ENCODE measurements at places on chromosomes 5 and 9.

DNA sequence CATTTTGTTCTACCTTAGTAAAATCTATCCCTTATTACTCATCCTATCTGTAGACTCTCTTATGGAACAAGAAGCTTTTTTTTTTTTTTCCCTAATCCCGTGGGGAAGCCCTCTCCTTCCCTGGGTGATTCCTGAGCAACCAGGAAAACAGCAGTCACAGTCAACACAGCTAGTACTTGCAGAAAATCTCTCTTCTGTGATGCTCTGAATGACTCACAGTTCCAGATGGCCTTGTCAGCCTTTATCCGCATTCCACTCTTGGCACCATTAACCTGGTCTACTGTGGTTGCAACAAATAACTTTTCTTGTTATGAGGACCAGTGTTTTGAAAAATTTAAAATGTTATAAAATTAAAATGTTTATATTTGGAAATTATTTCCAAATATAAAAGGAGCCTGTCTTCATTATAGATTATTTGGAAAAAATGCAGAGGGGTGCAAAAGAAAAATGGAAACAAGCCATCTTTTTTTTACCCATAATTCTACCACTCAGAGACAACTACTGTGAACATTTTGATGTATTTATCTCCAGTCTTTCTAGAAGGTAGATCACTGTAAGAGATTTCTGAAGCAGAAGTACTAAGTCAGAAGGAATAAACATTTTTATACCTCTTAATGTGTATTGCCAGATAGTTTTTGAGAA lies 486.7 kb downstream of the RAB3C start:
- DNase-seq, result no peak

GRCh38 chr5:102223542-102224477 lies 72.3 kb downstream of the SLCO4C1 start:
- no peak for DNase-seq

DNA sequence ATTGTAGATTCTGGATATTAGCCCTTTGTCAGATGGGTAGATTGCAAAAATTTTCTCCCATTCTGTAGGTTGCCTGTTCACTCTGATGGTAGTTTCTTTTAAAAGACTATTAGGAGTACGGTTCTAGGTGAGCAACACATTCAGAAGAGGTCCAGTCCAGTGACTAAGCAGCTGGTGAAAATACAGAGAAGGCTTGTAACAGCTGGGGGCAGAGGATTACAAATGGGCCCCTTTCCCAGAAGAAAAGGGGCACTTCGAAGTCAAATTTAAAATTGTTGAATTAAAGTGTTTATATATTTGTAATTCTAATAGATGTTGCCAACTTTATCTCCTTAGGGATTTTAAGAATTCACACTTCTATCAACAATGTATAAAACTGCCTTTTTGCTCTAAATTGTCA lies 720.5 kb downstream of the TLE4 start:
- DNase-seq, result no peak

DNA sequence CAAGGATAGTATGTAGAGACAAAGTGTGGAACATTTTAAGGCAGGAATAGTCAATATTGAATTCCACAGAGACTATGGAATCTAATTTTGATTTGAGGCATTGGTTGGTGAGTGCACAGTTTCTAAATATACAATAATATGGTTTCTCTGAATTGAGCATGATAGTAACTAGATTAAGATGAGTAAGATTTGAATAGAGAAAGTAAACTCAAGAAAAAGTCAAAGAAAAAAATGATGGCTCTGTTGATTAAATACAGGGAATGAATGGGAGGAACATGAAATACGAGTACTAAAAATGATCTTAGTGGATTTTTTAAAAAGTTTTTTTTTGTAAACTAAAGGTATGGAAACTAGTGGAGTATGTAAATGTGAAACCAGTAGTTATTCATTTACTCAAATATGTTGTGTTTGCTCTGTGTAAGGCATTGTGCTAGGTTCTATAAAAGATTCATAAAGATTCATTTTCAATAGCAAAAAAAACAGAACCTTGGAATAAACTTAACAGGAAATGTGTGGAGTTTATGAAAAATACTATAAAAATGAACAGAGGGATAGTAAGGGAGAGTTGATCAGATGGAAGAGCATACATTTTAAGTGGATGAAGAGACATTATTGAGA lies 101.2 kb downstream of the ZCCHC7 start:
- DNase-seq, result no peak

GRCh38 chr5:44697025-44697424 lies 111.7 kb upstream of the MRPS30 start:
- no peak for DNase-seq

DNA sequence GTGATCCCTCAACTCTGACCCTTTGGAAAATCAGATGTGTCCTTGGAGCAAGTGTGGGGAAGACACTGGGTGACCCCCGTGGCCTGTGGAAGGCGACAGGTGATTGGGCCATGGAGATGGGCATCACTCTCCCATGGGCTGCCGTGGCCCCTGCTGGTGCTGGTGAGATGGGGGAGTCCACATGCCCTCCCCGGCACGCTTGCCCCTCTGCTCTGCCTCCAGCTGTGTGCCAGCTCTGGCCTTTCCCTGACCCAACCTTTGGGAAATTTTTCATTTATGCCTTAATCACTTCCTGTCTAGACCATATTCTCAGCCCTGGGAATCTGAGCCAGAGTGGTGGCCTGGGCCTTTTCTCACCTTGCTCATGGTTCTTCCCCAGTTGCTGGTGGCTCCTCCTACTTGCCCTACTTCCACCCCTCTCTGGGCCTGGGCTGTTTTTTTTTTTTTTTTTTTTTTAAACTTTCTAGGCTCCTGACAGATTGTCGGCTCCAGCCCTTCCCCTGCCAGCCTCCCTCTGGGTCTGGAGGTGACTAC lies 56.6 kb downstream of the RGS3 start:
- DNase-seq, result peak; percentile 34

GRCh38 chr5:154251529-154251928 lies 61.0 kb downstream of the GALNT10 start:
- DNase-seq, result no peak

DNA sequence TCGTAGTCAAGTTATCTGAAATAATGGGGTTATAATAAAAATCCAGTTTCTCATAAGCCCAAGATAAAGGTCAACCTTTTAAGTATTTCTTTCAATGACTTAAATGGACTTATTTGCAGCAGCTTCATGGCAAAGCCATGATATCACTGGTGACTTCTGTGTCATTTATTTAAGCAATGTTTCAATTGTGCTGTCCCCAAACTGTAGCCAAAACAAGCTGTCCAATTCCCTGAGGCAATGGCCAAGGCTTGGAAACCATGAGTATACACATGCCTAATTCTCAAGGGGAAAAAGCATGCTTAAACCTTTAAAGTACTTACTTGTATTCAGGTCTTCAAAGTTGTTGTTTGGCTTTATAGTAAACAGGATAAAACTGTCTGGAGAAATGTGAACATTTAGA lies 376.4 kb upstream of the TNC start:
- DNase-seq, result no peak

- DNase-seq, result no peak
Observed at GRCh38 chr9:94916956-94917355, 190.5 kb downstream of the AOPEP start.

DNA sequence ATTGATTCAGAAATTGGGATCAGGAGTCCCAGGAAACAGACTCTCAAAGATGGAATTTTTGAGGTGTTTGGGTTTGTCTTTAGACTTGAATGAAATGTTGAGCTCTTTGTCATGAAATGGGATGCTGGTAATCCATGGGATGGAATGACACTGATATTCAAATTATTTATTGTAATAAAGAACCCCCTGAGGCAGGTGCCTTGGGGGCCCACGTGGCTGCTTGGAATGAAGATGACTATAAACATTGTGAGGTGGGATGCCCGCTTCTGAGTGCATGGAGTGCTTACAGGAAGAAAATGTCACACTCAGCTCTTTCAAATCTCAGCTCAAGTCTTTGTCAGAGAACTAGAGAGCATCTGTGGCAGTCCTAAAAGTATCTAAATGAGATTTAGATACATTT lies 9.6 kb upstream of the C1QTNF2 start:
- no peak for DNase-seq

- no peak for DNase-seq
Observed at GRCh38 chr9:76667521-76667957, 96.7 kb upstream of the PCA3 start.
